M059J (cell line): ENCODE measurements at places on chromosomes 3 and 15.
A peak's percentile ranks its signal among the peaks of the same experiment; 100 is the strongest.

DNA sequence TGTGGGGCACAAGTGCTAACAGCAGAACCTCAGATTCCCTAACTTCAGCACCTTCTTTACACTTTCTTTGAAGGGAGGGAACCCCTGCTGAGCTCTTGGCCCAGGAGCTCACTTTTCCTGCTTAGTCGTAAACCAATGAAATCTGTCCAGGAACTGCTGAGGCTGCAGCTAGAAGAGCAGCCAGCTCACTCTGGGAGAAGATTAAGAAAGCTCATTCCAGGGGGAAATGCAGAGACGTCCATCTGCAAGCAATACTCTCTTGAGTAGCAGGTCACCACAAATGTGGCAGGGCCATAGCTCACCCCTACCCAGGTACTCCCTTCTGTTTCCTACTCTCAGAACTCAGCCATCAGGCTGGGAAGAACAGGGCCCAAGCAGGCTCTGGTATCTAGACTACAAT, 103.3 kb downstream of the WDR76 start:
- DNase-seq: peak; percentile 31

- no peak for DNase-seq
These were observed 8.4 kb upstream of the KLHL24 start for GRCh38 chr3:183626877-183627594.

GRCh38 chr3:187520027-187520945, 149.9 kb downstream of the SST start:
- peak; percentile 73 for DNase-seq

DNA sequence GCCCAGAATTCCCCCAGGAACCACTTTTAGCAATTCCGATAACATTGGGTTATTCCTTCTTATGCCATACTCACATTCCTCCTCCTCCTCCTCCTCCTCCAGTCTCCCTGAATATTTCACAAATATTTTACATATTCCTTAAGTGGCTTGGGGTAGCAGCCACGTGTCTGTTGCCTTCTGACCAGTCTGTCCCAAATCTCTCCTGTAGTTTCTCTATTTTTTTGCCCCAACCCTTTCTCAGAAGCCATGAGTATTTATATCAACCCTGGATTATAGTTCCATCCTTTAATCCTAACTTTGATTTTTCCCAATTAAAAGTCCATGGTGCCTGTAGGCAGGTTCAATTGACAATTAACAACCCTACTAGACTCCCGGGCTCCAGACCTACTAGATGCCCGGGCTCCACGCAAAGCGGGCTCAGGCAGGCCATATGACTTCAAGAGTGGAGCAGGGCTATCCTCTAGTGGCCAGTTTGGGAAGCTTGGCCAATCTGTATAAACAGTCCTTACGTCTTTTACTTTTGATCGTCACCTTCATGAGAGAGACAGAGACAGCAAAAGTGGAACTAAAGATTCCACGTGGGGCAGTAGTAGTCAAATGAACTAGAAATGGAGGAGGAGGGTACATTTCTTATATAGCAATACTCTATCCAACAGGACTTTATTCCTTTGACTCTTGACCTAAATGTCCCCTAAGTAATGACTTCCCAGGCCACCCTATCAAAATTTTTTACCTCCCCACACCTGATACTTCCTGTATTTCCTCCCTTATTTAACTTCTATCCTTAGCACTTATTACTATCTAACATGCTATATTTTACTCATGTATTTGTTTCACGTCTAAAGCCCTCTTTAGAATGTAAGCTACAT, 69.7 kb downstream of the USF3 start:
- DNase-seq: peak; percentile 75

DNA sequence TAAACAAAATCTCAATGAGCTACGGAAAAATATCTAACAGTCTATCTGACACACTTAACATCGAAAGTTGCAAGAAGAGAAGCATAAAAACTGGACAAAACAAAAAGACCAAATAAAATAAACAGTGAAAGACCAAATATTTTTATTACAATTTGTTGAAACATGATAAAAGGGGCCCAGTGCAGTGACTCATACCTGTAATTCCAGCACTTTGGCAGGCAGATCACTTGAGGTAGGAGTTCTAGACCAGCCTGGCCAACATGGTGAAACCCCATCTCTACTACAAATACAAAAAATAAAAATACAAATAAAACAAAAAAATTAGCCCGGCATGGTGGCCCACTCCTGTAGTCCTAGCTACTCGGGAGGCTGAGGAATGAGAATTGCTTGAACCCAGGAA, 914.0 kb upstream of the ALCAM start:
- DNase-seq: peak; percentile 76

DNA sequence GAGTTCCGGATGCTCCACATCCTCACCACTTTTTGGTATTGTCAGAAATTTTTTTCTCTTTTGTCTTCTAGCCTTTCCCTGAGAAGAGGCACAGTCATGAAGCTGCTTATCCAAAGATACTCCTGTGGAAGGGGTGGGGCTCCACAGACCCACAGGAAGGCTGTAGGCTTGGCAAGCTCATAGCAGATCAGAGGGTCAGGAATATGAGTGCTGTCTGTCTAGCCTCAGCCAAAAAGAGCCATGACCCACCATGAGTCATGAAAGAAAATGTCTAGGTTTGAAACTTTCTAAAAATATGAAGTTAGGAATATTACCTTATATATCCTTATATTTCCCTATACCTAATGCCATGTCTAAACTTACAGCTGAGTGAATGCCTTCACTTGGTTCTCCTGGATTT, 118.2 kb upstream of the THBS1 start:
- DNase-seq: peak; percentile 69

DNA sequence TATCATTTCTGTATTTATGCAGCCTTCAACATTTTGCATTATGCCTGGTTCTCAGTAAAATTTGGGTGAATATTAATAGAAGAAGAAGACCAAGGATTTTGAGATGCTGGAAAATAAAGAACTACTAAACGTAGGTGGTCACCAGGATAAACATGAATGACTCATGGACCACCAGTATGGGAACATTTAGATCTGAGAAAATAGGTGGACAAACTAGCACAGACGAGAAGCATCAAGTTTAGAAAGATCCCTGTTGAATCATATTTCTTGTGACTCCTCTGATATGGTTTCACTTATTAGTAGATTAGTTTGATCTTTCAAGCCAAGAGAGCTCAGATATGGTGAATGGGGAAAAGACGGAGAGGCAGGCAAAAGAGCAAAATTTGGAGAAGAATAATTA, 97.9 kb downstream of the RAP2B start:
- DNase-seq: no peak

DNA sequence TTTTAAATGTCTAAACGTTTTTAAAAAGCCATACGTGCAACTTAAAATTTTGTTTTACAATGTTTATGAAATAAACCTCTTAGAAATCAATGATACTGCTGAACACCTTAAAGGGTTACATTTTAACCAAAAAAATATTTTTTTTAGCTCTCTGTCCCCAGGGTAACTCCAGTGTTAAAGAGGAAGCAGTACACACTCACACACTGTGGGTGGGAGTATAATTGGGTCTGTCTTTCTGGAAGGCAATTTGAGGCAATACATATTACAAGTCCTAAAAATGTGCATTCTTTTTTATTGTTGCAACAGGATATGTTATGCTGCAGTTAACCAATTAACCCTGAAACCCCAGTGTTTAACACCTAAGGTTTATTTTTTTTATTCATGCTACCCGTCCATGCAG, 34.1 kb downstream of the WHAMM start:
- no peak for DNase-seq

- DNase-seq: no peak
These were observed 359.2 kb upstream of the PROK2 start for GRCh38 chr3:72143966-72144717.
